ENCODE measurements at places on chromosomes 3 and 15. TPM values are rescaled to one million over a fixed set of nuclear protein-coding genes. Genes with fewer than 3 reads are reported as not detected.

SLC22A13 gene
- under 0.01 TPM for total RNA-seq

DUOX1 gene
- not detected for total RNA-seq

ARRDC4 gene
- total RNA-seq, result 3.6 TPM

BUB1B gene
- 14.0 TPM for total RNA-seq

TF gene
- total RNA-seq, result under 0.01 TPM

SLC51B gene
- total RNA-seq, result not detected

ERICH6 gene
- not detected for total RNA-seq

IL12A gene
- 0.33 TPM for total RNA-seq

THAP10 gene
- total RNA-seq, result 2.8 TPM

DISP2 gene
- under 0.01 TPM for total RNA-seq

TMEM40 gene
- total RNA-seq, result not detected

CAND2 gene
- 5.2 TPM for total RNA-seq

TLR9 gene
- under 0.01 TPM for total RNA-seq

GOLGA8T gene
- total RNA-seq, result not detected

TP63 gene
- not detected for total RNA-seq

PLSCR5 gene
- not detected for total RNA-seq

LSM3 gene
- total RNA-seq, result 6.5 TPM

TM4SF4 gene
- total RNA-seq, result not detected

GPR87 gene
- 0.33 TPM for total RNA-seq

WDR82 gene
- total RNA-seq, result 63.7 TPM

ADAMTS7 gene
- 40.9 TPM for total RNA-seq
